Right renal pelvis (tissue), 4 donors: ENCODE measurements at places on chromosomes 2 and 18. TPM values are rescaled to one million over a fixed set of nuclear protein-coding genes. Genes with fewer than 3 reads are reported as not detected.

DNA sequence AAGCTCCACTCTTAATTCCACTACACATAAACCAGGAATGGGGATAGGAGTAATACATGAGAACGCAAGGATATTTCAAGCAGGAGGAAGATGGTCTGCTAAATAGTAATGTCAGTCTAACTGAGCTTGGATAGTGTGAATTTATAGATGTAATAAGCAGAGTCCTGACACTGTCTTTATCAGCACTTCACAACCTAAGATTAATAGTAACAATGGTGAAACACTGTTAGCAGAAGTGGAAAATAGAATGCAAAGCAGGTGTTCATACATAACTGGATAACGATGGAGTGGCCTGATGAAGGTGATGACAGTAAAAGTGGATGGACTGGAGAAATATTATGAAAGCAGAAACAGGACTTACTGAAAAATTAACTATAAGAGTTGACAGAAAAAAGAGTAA lies 80.4 kb downstream of the ROCK2 start:
- no peak for DNase-seq

GRCh38 chr2:210458395-210458794 lies 18.2 kb downstream of the LANCL1 start:
- DNase-seq: no peak

DNA sequence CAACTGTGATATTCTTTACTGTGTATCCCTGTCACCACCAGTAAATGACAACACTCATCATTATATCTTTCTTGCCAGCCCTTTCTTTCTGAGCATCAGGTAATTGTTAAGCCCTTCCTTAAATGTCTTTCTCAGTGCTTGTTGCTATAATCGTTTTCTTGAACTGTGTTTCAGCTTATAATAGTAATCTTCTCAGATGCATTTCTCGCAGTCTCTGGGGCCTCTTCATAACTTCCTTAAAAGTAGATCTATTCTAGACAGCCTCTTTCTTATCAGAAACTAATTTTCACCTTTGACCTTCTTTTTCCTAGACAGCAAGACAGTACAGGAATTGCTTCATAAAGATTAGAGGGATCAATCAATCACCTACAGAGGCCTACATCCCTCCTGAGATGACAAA lies 648.1 kb downstream of the CPS1 start:
- DNase-seq: no peak

- DNase-seq: no peak
These were observed 27.6 kb downstream of the MBP start for GRCh38 chr18:77105028-77105427.

ZBTB14 gene
- 25.8 TPM for polyA plus RNA-seq
